Renal cortex interstitium (tissue), 15 donors: ENCODE measurements at places on chromosomes 13 and 19. TPM values are rescaled to one million over a fixed set of nuclear protein-coding genes. Genes with fewer than 3 reads are reported as not detected.
A peak's percentile ranks its signal among the peaks of the same experiment; 100 is the strongest.

The RAB4B gene
- polyA plus RNA-seq, result 13.5 TPM

DNA sequence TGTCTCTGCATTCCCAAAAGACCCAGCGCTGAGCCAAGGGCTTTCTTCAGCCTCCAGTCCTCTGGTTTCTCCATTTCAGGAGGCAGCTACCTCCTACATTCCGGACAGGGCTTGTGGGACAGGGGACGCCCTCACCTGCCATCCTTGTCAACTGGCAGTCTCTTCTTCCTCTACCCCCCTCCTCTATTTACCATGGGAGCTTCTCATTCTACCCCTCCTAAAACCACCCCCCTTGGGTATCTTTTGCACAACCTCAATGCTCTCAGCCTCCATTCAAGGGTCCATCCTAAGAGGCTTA is 43.8 kb downstream of the ZNF93 start:
- no peak for DNase-seq

- no peak for DNase-seq
Observed at GRCh38 chr19:22625266-22626035, 8.7 kb upstream of the ZNF492 start.

The ANGPTL4 gene
- 2.6 TPM for polyA plus RNA-seq

The ASF1B gene
- 20.0 TPM for polyA plus RNA-seq

The SGCG gene
- polyA plus RNA-seq, result 4.1 TPM

GRCh38 chr13:51523082-51523518 is 61.2 kb upstream of the WDFY2 start:
- no peak for DNase-seq

DNA sequence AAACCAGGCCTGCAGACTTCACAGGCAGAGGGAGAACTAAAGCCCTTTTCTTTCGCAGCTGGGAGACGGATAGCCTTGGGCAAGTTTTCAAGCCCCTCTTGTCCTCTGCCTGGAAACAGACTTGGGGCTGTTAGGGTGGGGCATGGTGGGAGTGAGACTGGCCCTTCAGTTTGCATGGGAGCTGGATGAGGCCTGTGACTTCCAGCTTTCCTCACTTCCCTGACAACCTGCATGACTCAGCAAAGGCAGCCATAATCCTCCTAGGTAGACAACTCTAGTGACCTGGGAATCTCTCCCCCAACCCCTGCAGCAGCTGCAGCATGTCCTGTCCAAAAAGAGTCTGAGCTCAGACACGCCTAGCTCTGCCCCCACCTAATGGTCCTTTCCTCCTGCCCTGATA is 93.0 kb downstream of the POSTN start:
- DNase-seq, result no peak

DNA sequence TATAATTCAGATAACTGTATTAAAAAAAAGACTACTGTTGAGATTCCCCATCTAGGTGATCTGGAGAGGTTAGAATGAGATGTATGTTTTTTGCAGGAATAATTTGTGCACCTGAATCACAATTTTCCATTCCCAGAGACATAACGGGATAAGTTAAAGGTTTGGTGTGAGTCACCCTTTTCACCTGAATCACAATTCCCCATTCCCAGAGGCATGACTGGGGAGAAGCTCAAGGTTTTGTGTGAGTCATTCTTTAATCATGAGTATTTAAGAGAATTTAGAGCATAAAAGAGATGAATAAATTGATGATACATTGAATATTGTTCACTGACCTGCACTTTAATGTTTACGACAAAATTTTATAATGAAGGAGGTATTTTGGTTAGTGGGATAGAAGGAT is 9.0 kb downstream of the OR7A5 start:
- no peak for DNase-seq

- DNase-seq, result no peak
Observed at GRCh38 chr13:113981611-113982295, 7.9 kb upstream of the C13orf46 start.

The ZNF865 gene
- polyA plus RNA-seq, result 11.8 TPM

DNA sequence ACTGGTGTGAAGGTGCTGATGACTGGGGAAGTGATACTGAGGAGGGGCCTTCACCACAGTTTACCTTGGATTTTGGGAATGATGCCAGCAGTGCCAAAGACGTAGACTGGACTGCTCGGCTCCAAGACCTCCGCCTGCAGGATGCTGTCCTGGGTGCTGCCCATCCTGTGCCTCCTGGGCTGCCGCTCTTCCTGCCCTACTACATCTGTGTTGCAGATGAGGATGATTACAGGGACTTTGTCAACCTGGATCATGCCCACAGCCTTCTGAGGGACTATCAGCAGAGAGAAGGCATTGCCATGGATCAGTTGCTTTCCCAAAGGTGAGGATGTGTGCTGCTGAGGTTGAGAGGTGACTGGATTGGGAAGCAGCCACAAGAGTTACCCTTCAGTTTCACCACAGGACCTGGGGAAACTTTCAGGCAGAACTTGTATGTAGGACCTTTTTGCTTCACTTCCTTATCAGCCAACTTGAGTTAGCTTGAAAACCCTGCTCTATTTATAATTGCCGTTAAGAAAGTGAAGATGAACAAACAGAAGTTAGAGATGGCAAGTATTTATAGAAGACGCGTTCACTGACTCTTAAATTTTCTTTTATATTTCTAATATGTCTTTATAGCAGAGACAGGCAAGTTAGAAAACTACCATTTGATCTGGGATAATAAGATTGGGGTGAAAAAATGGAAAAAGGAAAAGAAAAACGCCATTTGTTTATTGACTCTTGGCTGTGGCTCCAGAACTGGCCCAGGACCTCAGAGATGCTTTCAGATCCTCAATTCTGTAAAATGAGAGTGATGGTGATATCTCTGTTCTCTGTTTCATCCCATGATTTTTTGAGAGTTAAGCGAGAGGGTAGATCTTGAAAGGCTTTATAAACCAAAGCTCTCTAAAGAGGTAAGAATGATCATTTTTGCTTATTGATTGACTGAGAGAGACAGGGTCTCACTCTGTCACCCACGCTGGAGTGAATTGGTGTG is 5.3 kb downstream of the PDCD2L start:
- no peak for DNase-seq

- no peak for DNase-seq
Observed at GRCh38 chr19:1284293-1284978, 1.2 kb upstream of the EFNA2 start.

The RFXANK gene
- 85.3 TPM for polyA plus RNA-seq

DNA sequence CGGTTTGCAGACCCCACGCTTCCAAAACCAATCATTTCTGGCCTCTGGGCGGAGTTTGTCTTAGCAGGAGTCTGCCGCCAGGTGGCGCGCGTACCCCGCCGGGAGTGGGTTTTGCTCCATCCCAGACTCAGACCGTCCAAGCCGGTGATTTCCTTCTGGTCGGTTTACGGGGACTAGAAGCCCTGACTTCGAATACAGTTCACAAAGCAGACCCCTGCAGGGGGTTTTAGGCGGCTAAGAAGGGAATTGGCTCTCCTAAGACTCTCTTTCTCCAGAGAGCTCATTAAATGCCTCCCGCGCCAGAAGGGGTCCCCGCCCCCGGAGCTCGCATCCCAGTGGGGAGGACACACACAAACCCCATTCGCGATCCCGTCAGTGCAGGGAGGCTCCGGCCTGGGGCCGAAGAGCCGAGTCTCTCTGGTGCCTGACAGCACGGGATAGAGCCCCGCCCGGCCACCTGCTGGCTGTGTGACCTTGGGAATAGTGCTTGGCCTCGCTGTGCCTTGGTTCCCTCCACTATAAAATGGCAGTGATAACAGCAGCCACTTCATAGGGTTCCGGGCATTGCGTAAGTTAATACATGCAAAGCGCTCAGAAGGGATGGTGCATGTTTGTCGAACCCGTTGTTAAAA is 8.6 kb upstream of the NUP62 start:
- peak; percentile 69 for DNase-seq

The IL12RB1 gene
- polyA plus RNA-seq, result 0.16 TPM

DNA sequence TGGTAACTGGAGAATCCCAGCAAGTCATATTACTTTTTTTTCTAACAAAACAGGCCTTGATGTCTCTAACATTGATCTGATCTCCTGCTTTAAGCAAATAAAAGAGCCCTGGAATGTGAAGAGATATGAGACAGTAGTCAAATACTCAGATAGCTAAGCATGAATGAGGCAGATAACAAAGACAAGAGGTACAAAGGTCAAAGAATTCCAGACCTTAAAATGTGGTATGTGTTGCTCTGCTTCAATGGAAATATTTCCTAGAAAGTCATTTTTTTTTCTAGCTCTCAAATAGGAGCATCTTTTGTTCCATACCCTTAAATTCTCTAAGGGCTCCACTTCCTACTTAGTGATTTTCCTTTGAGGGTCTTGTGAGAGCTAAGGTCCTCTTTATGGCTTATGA is 54.6 kb downstream of the ZNF254 start:
- DNase-seq, result no peak

The GIPC3 gene
- polyA plus RNA-seq, result 3.1 TPM

The LSR gene
- polyA plus RNA-seq, result 46.4 TPM

GRCh38 chr19:28793391-28794168 is 419.4 kb downstream of the UQCRFS1 start:
- DNase-seq, result no peak

- no peak for DNase-seq
Observed at GRCh38 chr19:18992696-18993095, 40.6 kb downstream of the SUGP2 start.

DNA sequence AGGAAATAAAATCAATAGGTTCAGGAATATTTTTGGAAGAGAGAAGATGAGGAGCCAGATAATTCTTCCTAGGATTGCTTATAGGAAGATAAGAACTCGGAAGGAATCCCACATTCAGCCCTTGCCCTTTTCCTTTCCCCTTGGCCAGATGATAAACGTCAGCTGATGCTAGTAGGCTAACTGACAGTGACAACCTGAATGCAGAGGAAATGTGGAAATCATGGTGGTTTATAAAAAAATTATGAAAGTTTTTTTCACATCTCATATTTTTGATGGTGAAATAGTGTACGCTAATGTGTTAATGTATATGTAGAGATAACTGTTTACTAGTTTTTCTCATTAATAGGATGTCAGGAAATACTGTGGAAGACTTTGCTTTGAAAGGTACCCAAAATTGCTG is 56.9 kb downstream of the EDNRB start:
- DNase-seq, result no peak

The ZGLP1 gene
- polyA plus RNA-seq, result 6.3 TPM

The FGF21 gene
- polyA plus RNA-seq, result not detected

- no peak for DNase-seq
Observed at GRCh38 chr19:7356899-7357627, 8.3 kb downstream of the ARHGEF18 start.

DNA sequence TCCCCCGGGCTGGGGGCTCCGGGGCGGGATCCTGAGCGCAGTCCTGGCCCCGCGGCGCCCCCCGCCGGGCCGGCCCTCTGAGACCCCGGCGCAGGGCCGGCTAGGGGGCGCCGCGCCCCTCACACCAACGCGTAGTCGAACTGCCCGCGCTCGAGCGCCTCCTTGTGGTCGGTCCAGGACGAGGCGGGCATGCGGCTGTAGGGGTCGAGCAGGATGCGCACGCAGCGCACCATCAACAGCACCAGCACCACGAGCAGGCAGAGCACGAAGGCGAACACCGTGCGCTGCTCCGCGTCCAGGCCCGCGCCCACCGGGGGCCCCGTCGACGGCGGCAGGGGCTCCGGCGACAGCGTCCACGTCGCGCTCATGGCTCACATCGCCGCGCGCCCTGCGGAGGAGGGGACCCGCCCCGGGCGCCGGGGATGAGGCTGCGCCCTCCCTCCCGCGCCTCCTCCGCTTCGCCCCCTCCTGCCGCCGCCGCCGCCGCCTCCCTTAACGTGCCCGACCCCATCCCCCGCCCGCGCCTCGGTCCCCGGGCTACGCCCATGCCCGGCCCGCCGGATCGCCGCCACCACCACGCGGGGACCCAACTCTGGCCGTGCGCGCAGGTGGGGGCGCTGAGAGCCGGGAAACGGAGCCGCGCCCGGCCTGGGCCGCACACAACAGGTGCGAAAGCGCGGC is 624 bp downstream of the CTXN1 start:
- peak; percentile 82 for DNase-seq

GRCh38 chr13:52165411-52165810 is 6.0 kb upstream of the NEK3 start:
- no peak for DNase-seq

The GNG7 gene
- polyA plus RNA-seq, result 7.2 TPM

- peak; percentile 4 for DNase-seq
Observed at GRCh38 chr13:68927387-68928026, 1180.1 kb upstream of the ATXN8OS start.

GRCh38 chr13:51067210-51067701 is 43.8 kb downstream of the C13orf42 start:
- DNase-seq, result no peak

- no peak for DNase-seq
Observed at GRCh38 chr19:43997631-43998290, 5.0 kb upstream of the ZNF230 start.

The AMER2 gene
- polyA plus RNA-seq, result 0.39 TPM

DNA sequence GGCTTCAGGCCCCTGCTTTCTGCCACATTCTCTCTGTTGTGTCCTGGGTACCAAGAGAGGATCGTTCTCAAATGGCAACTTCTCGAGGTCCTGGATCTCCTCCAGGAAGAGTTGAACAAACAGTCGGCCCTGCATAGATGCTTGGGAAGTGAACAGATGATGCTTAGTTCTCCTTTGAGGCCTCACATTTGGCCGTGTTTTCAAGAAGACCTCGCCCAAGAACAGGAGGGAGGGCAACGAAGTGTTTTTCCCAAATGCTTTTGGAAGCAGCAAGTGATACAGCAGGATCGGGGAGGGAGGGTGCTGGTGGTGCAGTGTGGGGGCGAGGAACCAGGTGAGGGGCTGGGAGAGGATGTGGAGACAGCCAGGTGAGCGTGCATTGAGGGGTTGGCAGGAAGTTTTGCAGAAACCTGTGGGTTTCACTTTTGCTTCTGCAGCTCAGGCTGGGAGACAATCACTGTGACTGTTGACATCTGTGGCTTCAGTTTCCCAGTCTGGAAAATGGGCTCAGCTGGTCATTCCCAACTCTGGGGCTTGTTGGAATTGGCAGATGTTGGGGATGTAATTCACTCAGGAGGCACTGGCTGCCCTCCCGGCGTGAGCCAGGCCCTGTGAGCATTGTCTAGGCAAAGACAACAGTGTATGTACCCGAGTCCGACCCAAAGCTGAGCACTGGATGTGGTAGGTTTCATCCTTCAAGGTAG is 21.6 kb downstream of the MAST3 start:
- no peak for DNase-seq

GRCh38 chr13:27038323-27038722 is 133.3 kb downstream of the USP12 start:
- no peak for DNase-seq

The KIR2DL3 gene
- not detected for polyA plus RNA-seq

DNA sequence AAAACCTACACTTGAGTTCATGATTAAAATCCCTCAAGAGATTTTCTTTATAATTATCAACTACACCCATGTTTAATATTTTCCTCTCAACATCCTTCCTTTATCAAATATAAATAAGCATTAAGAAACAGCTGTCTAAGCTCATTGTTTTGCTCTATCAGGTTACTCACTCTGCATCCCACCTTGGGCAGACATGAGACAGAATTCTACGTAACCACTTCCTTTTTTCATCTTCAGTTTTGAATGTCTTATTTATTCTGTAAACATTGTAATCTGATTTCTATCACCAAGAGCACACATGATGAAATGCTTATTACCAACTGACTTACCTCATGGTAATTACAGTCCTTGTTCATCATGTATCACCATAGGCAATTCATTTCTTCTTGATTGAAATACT is 1256.6 kb upstream of the ATXN8OS start:
- DNase-seq, result no peak
